ENCODE measurements at places on chromosomes 12 and 14. TPM values are rescaled to one million over a fixed set of nuclear protein-coding genes. Genes with fewer than 3 reads are reported as not detected.

The MYF5 gene
- not detected for polyA plus RNA-seq

DNA sequence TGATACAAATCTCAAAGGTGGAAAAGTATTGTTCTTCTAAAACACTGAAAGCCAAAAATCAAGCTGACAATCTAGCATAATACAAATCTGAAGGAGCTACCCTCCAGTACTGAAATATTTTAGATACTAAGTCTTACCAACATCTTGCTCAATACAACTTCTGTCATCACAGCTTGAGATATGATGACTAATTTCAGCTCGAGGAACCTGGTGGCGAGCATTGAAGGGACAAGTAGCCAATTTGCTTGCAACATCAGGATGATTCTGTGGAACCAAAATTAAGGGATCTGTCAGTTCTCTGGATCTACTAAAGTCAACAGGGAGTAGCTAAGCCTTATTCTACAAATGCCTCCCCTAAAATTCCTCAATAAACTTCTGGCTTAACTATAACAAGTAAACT lies 10.4 kb downstream of the GTSF1 start:
- DNase-seq: no peak
- H3K36me3 ChIP-seq: no peaks in the 10 kb centered on the region
- H3K27ac ChIP-seq: no peak overlapping the region
- no peak overlapping the region for H3K4me3 ChIP-seq

DNA sequence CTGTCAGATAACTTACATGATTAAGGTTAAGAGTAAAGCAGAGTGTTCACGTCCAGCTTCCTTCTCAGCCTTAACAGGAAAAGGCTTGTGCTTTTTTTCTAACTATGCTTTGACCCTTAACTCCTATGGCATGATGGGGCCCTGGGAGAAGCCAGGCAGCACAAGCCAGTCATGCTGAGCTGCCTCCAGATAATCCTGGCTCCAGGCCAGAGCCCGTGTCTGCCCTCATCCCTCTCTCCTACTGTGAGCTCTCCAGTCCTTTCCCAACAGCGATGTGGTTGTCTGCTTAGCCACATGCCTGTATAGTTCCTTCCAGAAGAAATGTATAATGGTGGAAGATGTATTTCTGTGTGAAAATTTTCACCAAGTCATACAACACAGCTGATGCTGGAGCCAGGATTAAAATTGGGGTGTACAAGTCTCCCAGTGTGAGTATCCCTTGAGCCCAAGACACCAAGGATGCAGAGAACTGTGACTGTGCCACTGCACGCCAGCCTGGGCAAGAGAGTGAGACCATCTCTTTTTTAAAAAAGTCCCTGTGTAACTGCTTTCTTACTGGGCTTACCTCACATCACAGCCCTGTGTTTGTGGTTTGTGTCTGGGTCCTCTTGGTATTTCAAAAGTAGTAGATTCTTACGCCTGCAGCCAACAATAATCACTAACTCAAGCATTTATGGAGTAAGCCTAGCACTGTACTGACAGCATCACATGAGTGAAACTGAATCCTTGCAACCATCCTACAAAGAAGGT lies 7.9 kb upstream of the ITFG2 start:
- H3K4me1 ChIP-seq: no peaks in the 10 kb centered on the region
- peak; percentile 82 for DNase-seq
- no peaks in the 10 kb centered on the region for H3K36me3 ChIP-seq
- no peak overlapping the region for H3K4me3 ChIP-seq
- no peaks in the 10 kb centered on the region for H3K27me3 ChIP-seq
- H3K27ac ChIP-seq: no peak overlapping the region

The DIO2 gene
- 0.08 TPM for polyA plus RNA-seq

Data from ovary (tissue), 10 donors.